ENCODE measurements at places on chromosomes 5 and 9.

DNA sequence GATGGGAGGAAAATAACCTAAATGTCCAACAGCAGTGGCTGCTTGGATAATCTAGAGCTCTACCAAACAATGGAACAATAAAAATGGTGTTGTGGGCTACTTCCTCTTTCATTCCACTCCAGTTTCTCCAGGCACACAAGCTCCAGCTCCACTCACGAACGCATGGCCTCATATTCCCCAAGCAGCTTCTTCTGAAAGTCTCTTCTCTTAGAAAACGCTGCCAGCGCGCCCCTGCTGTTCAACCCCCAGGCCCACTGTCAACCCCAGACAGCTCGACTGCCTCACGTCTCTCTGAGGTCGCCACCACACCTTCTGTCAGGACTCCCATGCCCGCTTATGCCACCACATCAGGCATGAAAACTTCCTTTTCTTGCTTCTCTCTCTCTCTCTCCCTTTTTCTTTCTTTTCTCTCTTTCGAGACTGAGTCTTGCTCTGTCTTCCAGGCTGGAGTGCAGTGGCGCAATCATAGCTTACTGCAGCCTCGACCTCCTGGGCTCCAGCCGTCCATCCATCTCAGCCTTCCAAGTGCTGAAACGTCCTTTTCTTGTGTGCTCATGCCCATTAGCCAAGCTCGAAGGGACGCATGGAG lies 16.2 kb downstream of the OR2V2 start:
- DNase-seq, result no peak

DNA sequence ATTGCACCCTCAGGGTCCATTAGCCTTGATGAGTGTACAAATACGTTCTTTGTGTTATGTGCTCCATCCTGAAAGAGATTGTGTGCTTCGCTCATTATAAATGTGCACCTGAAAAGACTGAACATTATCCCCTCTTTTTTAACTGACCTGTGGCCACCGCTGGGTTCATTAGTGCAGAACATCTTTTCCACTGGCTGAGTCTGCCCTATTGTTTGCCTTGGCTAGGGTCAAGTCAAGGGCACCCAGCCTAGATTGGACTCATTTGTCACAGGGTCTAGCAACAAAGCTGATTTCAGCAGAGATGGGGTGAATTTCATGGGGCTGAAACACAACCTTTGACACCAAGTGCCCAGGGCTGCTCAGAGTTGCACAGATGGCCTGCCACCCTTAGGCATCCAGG lies 764.1 kb upstream of the ARRDC3 start:
- no peak for DNase-seq

DNA sequence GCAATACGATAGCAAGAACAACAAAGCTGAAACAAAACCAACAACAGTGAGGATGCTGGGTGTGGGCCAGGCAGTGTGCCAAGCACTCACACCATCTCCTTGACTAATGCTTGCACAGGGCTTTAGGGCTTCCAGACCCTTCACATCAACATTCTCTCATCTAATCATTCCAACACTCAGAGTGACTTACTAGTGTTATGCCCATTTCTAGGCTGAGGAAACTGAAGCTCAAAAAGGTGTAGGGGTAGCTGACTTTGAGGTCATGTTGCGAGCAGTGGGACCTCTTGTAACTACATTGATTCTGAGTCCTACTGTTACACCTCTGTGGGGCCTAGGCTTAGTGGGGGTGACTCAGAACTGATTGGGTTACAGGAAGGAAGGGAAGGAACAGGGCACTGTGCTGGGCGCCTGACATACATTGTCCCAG lies 9.7 kb downstream of the ANGPTL2 start:
- no peak for DNase-seq

- peak; percentile 51 for DNase-seq
Measured at GRCh38 chr5:67160985-67161384, 35.6 kb downstream of the CD180 start.

GRCh38 chr5:160458806-160459800 lies 37.4 kb downstream of the PTTG1 start:
- DNase-seq, result no peak

- DNase-seq, result no peak
Measured at GRCh38 chr5:140214831-140215230, 39.8 kb downstream of the CYSTM1 start.

DNA sequence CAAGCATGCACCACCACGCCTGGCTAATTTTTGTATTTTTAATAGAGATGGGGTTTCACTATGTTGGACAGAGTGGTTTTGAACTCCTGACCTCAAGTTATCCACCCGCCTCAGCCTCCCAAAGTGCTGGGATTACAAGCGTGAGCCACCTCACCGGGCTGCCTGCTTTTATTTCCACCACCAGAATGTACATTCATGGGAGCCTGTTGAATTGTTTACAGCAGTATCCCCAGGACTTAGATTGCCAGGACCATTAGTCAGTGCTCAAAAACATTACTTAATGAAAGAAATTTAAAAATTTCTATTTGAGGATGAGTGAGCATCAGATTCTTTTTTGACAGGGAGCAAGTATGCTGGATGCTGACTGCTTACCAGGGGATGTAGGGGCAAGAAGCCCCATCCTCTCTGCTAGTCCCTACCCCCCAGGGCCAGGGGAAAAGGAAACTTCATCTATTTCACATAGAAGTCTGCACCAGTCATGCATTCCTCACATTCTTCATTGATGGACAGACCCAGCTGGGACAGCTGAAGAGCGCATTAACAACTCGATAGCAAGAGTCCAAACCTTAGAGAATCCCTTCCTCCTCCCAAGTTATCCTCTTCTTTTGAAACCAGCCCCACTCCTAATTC lies 10.3 kb upstream of the RGMB start:
- no peak for DNase-seq

DNA sequence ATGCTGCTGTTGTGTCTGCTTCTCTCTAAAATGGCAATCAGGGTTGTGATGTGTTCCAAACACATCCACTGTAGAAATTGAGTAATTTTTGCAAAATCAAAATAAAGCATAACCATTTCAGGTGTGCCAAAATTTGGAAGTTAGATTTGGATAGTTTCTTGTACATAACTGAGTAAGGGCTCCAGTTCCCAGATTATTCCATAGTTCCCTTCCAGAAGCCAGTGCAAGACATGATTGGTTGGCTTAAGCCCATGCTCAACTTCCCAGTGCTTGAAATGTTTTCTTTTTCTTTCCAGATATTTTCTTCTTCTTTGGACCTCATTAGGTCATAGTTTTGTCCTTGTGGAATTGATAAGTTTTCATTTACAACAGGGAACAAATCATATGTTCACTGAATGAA lies 64.2 kb downstream of the SNCAIP start:
- no peak for DNase-seq

DNA sequence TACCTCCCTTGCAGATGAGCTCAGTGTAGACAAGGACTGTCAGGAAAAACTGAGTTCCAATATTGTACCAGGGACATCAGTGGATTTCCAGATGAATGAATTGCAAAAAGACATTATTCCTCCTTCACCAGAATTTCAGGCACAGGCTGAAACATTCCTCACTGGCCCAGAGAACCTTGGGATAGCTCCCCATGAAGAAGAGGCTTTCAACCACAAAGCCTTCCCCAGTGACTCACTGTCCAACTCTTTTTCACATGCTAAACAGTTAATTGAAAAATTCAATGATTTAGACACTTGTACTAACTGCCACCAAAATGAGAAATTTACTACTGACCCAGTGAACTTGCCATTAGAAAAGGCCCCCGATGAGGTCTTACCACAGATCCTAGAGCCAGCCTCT lies 144.5 kb downstream of the UNC13B start:
- DNase-seq, result no peak

Data from stimulated activated naive CD4-positive, alpha-beta T cell (primary cell).